Activated CD4-positive, alpha-beta T cell treated with anti-CD3 and anti-CD28 coated beads for 24 hours (primary cell): ENCODE measurements at places on chromosomes 6 and 20.

DNA sequence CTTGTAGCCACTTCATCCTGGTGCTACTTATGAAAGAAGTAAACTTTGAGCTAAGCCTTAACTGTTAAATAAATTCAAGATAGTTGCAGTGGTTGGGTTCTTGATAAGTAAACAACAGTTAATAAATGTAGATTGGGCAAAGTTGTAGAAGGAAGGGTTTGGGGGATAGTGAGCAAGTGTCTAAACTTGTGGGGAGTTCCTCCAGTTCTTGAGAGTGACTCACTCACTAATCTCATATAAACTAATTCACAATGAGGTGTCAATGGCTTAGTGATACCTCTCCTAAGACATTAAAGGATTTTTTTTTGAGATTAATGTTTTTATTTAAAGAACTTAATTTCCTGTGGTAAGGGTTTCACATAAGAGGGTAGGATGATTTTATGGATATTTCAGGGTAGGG, 507.4 kb downstream of the BMP2 start:
- no peak for DNase-seq

GRCh38 chr6:37289931-37290330, 32.0 kb upstream of the TMEM217 start:
- no peak for DNase-seq

- no peak for DNase-seq
These were observed 28.3 kb downstream of the KCNQ5 start for GRCh38 chr6:72650081-72650745.

DNA sequence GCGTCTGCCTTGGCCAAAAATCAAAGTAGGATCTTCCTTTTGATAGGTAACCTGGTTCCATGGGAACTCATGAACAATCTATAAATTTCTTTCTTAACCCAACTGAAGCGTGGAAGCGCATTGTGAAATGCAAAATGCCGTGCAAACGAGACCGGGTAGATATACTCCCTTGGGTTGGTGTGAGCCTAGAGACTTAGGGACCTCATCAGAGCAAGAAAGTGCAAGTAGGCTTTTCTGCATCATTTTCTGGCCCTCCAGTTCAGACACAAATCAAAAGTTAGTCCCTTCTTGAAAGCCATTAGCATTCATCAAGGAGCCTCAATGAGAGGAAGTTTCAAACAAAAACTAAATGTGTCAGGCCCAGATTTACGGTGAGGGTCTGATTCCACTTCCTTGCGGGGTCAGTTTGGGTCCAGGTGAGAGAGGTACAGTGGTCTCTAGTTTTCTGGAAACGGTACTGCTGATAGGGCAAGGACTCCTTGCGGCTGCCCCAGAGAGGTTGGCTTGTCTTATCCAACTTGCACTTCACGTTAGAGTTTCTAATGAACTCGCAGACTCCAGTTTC, 5.3 kb upstream of the ZNF184 start:
- DNase-seq = no peak

- DNase-seq = no peak
These were observed 19.9 kb upstream of the MUC21 start for GRCh38 chr6:30963641-30964040.

DNA sequence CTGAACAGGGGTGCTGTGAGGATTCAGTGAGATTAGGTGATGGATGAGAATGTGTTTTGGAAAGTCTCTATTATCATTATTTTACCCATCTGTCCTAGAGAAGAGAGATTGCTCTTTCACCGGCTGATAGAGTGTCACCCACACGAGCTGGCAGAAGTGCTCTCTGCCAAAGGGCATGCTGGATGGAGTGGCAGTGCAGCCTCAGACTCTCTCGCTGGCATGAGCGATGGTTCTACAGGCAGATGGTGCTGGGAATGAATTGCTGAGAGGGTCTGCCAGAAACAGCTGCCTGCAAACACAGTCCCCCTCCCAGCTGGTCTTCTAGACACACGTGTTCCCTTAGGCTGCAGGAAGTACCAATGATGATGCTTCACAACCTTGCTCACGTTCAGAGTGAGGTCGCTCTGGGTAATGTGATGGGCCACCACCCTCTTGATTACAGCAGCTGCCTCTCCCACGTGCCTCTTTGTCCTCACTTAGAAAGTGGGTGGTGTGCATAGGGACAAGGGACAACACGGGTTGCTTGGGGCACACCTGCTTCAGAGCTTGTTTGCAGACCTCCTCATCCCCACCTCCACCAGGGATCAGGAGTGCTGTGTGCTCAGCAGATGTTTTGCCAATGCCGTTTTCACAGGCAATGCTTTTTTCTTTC, 84.7 kb downstream of the FOXA2 start:
- no peak for DNase-seq

- no peak for DNase-seq
These were observed 33.9 kb downstream of the LHFPL5 start for GRCh38 chr6:35839019-35839418.

GRCh38 chr6:15476631-15477380, 186.0 kb downstream of the DTNBP1 start:
- no peak for DNase-seq

DNA sequence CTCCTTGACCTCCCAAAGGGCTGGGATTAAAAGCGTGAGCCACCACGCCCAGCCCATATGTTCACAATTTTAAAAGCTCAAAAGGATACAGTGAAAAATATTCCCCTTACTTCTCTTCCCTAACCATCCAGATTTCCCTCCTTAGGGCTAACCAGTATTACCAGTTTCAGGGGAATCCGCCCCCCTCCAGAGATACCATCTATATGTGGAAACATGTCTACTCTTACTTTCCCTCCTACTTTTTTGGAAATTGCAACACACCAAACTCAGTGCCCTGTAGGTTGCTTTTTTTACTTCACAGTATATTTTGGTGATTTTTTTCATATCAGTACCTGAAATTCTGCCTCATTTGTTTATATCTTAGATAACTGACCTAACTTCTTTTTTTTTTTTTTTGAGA, 6.9 kb upstream of the RPL10A start:
- no peak for DNase-seq

GRCh38 chr6:109393886-109394281, 11.6 kb upstream of the CD164 start:
- no peak for DNase-seq

DNA sequence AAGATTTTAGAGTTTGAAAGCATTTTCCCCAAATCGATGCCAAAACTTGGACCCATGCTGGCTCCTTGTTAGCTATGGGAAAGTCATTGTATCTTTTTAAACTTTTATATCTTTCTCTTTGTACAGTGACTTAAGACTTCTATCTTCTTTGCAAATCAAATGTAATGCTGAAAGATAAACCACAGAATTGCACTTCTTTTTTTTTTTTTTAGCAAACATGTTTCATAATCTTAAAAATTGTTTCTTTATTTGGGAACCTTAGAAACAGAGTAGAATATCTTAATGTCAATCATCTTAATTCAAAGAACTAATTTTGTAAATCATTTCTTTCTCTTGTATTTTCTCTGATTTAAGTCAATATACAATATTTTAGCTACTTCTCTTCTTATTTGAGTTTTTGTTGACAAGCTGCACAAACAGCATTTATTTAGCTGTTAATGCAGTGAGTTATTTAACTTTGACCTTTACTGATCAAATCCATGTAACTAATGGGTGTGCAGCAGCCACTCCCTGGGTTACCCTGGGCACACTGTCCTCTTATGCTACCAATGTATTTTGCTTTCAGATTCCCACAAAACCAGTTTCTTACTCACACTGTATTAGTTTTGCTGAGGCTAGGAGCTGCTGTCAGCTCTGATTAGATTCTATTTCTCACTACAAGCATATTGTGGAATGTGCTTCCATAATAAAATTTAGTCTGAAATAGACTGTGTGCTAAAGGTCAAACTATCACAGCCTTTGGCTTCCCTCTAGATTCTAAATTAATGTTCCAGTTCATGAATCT, 279.6 kb downstream of the ADGB start:
- no peak for DNase-seq

DNA sequence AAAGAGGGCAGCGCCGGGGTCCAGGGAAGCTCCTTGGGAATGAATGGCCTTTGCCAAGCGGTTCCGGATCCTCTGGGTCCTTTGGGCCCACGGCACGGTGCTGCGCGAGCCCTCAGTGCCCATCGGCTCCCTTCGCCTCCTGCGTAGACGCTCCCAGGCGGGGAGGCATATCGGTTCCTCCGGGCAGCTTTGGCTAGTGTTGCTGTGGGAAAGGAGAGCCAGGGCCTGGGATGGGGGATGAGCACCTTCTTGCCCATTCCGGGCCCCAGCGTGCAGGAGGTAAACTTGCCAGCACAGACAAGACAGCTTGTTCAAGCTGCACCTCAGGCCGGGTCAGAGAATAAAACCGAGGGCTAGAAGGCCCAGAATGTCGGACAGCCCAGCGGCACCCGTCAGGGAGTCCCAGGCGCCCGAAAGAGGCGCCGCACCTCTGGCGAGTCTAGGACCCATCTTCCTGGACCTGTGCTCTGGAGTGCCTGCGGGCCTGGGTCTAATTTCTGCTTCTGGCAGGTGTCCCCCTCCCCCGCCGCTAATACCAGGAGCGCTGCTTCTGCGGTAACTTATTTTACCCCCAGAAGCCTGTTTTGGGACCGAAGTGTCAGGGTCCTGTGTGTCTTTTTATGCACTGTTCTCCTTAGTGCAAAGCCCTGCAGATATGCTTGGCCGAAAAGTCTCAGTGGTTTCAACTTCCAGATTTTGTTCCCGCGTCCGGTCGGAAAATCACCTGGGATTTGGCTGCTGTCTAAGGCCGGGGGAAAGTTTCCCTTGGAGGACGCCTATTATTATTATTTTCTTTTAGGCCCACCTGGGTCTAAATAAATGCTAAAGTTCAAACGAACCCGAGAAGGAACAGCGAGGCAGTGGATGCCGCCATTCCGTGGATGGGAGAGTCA, 1.7 kb upstream of the TFAP2C start:
- no peak for DNase-seq

GRCh38 chr6:43747784-43748183, 22.2 kb upstream of the VEGFA start:
- DNase-seq = no peak

GRCh38 chr6:33377171-33377570, 14.5 kb upstream of the KIFC1 start:
- DNase-seq = no peak

DNA sequence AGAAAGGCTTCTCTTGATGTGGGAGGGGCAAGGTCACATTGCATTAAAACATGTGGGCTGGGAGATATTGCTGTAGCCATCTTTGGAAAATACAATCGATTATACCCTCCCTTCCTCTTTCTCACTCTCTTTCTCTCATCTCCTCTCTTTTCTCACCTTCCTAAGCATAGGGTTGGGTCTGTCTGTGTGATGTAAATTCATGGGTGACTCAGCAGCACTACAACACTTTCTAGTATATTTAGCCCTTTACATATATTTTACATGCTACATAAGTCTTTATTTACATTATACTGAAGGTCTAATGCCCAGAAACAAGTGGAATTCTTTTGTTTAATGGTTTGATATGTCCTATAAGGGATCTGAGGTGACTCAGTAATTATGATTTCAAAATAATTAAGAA, 634.8 kb upstream of the FLRT3 start:
- DNase-seq = no peak

DNA sequence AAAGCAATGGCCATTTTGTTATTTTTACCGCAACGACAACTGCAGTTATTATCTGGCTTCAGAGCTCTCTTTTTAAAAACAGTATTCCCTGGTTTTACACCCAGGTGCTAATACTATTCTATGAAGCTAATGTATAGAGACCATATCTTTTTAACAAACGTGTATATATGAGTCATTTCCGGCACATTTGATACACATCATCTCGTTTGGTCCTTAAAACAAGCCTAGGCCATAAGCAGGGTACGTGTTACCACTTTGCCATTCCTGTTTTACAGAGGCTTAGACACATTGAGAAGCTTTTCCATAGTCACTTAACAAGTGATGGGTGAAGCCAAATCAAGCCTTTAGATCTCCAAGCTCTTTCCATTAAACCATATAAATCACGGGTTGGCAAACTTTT, 5.5 kb downstream of the TRAF3IP2 start:
- no peak for DNase-seq

- DNase-seq = no peak
These were observed 42.8 kb downstream of the SLC52A3 start for GRCh38 chr20:725491-725890.

DNA sequence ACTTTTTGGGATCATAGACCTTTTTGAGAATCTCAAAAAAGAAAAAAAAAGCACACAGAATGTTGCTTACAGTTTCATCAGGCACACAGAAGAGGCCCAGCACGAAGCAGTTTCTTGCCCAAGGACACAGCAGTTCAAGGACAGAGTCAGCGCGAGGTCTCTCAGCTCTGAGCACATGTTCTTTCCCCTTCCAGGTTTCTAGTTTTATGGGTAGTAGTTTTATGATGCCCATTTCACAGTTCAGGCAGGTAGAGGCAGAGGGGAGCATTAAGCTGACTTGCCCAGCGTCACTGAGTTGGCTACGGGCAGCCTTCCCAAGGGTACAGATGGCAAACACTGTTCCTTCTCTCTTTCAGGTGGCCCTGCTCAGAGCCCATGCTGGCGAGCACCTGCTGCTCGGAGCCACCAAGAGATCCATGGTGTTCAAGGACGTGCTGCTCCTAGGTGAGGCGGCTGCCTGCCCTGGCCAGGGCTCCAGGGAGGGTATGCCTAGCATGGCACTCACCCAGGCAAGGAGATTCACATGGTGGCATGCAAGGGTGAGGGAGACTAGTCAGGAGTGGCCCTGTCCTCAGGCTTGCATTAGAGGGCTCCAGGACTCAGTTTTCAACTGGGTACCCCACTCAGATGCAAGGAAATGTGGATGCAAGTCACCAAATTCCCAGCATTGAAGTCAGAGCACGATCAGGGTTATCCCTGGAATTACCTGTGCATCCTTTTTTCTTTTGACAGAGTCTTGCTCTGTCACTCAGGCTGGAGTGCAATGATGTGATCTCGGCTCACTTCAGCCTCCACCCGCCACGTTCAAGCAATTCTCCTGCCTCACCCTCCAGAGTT, 57.4 kb upstream of the TTPAL start:
- no peak for DNase-seq
